Left renal pelvis (tissue), 4 donors: ENCODE measurements at places on chromosomes 6 and 20.

DNA sequence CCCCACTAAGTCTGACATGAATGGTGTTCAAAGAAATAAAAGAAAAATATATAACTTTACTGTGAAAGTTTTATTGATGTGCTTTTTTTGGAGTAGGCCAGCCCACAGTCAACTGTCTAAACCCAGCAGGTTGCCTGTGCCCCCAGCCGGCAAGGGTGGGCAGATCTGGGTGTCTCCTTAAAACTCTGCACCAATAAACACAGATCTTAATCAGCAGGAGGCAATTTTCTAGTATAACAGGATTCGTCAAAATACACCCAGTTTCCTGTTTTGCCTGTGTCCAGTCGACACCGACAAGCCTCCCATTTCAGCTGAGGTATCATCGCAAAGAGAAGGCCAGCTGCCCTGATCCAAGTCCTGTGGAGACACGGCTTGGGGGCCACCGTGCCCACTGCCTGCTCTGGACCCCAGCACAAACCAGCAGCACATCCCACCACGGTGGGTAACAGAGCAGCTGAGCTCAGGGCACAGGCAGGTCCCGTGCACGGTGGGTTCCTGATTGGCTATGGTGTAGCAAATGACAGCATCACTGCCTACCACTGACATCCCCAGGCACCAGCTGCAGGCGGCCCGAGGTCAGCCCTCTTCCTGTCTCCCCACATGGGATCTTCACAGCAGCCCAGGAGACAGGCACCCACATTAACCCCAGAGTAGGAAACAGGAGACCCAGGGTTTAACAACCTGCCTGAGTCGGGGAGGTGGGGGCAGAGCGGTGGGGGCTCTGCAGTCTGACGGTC is 15.7 kb downstream of the BMP7 start:
- DNase-seq: no peak

DNA sequence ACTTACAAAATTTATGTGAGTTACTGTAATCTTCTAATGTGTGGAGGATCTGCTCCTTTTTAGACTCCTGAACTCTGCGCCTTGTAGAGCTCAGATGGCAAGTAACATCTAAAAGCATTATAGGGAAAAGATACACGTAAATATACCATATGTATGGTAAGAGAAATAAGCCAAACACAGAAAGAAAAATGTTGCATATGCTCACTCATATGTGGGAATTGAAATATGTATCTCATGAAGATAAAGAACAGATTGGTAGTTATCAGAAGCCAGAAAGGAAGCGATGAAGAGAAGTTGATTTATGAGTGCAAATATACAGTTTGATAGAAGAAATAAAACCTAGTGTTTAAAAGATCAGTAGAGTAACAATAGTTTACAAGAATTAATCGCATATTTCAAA is 815.0 kb upstream of the MAN1A1 start:
- no peak for DNase-seq

DNA sequence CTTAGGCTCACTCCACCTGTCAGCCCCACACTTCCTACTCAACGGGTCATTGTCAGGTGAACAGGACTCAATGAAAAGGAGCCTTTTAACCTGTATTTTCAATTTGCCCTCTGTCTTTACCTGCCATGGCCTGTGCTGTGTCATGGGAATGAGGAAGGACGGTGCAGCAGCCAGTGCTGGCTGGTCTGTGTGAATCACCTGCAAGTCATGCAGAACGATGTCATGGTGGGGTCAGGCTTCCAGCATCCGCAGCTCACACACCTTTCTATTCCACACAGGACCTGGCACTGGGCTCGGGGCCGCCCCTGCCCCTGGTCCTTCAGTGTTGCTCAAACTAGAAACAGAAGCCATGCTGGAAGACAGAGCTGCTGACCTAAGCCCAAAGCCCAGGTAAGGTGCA is 188.7 kb upstream of the GMDS start:
- no peak for DNase-seq

DNA sequence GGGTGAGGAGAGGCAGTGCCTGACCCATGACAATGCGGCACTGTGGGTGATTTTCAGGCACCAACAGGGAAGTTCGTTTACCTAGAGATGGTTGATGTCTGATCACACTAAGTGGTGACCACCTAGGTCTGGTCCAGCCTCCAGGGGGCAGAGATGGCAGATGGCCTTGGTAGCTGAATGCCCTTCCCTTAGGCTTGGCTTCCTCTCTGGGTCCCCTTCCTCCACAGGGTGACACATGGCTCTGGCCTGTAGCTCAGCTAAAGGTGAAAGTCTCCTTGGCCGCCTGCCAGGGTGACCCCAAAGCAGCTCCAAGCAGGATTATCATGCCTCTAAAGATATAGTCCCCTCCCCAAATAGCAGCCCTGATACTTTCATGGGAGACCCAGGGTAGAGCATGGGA is 6.4 kb downstream of the GDAP1L1 start:
- no peak for DNase-seq

- DNase-seq: no peak
Measured at GRCh38 chr6:11459079-11459610, 78.4 kb upstream of the TMEM170B start.

- no peak for DNase-seq
Measured at GRCh38 chr6:26360451-26361416, 4.3 kb upstream of the BTN3A2 start.

DNA sequence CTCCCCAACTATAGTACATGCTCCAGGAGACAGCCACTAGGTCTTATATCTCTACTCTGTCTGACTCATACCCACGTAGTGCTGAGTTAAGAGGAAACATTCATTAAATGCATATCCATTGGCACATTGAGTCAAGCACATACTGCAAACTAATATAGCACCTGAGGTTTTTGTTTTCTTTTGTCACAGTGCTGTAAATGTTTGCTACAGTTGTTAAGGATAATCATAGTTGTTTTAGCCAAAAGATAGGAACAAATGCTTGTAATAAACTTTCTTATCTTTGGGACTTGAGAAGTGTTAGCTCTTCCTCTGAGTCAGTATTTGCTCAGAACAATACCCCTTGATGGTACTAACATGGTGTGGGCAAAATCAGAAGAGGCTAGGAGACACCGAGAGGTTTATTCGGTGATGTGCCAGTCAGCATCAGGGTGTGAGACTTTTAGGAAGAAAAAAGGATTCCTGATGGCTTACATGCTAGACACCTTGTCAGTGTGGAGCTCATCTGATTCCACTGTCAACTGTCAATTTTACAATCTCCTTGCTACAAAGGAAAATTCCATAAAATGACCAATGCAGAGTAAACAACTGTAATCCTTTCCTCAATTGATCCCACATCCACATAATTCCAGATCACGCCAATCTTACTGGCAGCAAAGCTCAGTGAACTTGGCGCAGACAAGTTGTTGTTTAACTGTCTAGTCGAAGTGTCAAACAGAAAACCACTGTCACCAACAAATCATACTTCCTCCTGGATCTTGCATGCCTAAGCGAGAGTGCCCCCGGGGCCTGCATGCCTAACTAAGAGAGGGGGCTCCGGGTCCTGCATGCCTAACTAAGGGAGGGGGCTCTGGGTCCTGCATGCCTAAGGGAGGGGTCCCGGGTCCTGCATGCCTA is 36.1 kb downstream of the ELOVL2 start:
- no peak for DNase-seq

GRCh38 chr6:33960345-33961313 is 156.8 kb upstream of the MLN start:
- DNase-seq: no peak
